ENCODE measurements at places on chromosomes 13 and 19.

GRCh38 chr19:18993115-18993514, 40.2 kb downstream of the SUGP2 start:
- no peak for DNase-seq

DNA sequence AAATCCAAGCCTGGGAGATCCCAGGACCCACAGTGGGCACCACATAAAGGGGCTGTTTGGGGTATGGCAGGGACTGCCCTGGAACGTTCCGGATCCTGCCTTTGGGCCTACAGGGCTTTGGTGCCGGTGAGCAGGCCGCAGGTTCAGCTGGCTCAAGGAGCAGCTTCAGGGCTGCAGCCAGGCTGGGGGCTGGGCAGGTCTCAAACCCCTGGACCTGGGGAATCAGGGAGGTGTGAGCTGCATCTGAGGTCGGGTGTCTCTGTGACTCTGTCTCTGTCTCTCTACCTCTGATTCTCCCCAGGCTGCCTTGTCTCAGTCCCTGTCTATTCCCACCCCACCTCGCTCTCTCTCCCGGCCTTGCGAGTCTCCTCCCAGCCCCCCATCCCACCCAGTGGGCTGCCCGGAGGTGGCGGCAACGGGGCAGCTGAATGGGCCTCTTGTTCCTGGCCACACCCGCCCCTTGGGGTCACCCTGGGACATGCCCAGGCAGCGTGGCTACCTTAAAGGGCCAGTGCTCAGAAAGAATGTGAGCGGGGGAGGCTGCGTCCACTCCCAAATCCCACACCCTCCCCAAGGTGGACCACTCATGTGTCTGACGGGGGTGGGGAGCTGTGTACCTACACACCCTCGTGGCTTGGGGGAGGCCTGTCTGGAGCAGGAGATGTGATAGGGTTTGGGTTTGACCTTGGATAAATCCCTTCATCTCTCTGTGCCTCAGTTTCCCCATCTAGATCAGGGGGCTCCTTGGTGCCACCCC, 31.1 kb downstream of the NFIC start:
- no peak for DNase-seq

DNA sequence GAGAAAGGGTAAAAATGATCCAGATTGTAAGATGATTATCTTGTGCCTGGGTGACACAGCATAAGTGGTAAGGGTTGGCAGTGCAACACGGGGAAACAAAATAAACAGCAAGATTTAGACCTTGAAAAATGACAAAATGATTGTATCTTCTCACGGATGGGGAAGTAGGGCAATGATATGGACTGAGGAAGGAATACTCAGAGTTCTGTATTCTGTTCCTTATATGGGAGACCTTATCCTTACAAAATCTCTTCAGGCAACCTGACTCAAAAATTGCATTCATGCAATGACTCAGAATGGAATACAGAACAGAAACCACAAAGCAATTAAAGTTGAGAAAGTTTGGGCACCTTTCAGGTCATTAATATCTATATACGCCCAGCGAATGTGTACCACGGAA, 149.0 kb downstream of the HS6ST3 start:
- DNase-seq: no peak

DNA sequence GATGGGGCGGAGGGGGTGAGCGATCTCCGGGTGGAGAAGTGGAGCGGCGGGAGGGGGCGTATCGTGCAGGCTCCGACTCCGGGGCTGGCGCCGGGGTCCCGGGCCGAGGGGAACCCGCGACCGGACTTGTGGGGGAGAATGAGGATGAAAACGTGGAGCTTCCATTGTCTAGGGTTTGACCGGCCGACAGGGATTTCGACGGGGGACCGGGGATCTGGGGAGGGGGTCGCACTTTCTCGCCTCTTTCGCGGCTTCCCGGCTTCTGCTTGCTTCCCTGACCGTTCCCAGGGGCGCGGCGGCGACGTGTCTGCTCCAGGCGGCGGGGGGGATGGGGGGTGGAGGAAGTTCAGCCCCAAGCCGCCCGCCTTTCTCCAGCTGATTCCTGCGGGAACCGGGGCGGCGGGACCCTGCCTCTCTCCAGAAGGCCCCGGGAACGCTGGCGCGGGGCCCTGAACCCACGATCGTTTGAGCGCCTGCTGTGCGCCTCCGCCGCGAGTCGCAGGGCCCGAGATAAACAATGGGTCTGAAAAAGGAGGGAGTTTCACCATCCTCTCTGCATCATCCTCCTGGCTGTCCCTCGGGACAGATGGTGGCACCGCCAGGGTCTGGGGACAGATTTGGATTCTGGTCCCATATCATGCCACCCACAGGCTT, 790 bp downstream of the TPM4 start:
- no peak for DNase-seq

- no peak for DNase-seq
Measured at GRCh38 chr19:34818270-34818669, 45.3 kb upstream of the ZNF599 start.

DNA sequence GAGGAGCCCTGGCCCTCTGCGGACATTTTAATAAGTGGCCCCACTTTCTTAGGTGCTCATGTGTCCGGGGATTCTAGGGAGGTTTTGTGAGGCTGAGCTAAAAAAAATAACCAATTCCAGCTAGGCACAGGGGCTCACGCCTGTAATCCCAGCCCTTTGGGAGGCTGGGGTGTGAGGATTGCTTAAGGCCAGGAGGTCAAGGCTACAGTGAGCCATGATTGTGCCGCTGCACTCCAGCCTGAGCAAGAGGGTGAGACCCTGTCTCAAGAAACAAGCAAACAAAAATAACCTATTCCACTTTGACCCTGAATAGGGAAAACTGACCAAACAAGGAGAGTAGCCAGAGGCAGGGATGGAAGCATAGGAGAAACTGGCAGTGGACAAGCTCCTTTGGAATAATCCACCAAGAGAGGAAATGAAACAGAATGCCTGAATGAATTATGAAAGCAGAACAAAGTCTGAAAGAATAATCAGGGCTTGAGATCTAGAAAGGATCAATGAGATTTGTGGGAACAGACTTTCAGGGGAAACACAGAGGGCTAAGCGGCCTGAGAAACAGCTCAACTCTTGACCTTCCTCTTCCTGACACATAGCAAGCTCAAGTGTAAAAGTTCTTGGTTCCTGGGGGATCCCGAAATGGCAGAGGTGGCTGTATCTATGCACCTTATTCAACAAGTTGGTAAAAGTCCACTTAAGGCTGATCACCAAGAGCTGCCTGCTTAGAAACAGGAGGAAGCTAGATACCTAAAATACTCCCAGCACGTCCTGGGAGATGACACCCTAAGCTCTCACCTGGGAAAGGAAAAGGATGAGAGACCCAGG, 30.1 kb upstream of the FFAR2 start:
- DNase-seq: no peak

- no peak for DNase-seq
Measured at GRCh38 chr19:13872695-13873389, 4.1 kb upstream of the NANOS3 start.

GRCh38 chr19:41933693-41934426, 5.6 kb upstream of the ERFL start:
- DNase-seq: no peak

DNA sequence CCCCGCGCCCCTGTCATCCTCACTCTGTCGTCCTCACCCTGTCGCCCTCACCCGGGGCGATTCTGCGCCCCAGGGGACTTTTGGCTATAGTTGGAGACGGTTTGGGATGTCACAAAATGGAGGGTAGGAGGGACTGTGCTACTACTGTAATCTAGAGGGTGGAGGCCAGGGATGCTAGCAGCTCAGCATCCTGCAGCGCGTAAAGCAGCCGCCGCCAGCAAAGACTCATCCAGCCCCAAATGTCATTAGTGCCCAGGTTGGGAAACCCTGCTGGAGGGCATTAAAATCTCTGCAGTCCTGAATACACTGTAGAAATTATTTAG, 362 bp downstream of the ZNF557 start:
- DNase-seq: no peak

GRCh38 chr13:76798037-76798436, 88.2 kb downstream of the KCTD12 start:
- DNase-seq: no peak
